ENCODE measurements at places on chromosomes 7 and 10.

DNA sequence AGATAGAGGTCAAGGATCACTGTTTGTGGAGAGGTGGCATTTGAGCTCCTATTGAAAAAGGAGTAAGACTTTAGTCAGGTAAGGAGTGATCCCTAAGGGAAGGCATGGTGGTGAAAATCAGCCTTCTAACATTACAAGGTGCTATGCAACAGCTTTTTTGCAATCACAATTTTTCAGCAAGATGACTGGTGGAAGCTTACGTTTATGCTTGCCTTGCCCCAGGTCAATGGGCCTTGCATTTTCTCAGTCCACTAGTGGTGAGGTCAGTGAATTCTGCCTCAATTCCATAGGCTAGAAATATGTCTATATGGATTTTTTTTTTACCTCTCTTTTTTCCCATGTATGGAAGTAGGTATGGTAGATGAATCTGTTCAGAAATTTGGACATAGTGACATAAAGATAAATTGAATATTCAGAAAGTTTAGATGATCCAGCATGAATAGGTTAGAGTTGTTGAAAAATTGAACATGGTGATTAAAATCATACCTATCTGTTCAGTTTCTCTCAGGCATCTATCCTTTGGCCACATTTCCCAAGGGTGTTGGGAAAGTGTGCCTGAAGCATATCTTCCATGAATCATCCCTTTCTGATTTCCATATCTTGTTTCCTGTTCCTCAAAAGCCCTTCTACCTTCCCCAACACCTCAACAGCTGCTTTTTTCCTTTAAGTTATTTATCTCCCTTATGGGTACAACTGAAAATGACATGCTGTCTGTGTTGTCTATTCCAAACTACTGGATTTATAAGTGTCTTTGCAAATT is 71.9 kb upstream of the PTPRZ1 start:
- no peak for DNase-seq

DNA sequence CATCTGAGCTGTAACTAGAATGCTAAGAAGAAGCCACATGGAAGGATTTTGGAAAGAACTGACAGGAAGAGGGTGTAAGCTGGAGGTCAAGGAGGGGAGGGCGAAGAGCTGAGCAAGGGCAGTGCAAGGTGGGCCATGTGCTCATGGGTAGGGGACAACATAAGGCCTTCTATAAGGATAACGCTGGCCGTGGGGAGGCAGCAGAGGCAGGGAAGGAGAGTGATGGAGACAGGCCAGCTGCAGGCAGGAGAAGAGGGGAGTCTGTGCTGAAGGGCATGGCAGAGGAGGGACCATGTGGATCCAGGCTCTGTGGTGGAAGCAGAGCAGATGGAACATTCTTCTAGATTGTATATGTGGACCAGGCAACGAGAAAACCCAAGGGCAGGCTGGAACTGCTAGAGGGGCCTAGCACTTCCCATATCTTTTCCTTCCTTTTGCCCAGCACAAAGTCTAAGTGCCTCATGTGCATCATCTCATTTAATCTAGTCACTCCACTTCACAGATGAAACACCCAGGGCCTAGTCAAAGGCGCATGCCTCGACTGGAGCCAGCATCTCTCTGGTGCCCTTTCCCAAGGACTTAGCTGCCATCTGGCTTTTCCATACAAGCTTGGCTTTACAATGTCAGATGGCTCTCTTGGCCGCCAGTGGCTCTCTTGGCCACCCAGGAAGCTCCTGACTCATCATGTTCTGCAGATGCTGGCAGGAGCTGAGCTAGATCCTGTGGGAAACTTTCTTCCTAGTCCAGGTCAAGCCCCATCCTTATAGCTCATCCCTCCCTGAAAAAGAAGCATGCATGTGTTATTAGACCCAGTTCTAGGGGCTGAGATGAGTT is 6.6 kb downstream of the LRRC18 start:
- DNase-seq: no peak

GRCh38 chr10:83252596-83252995 is 886.7 kb upstream of the GHITM start:
- DNase-seq: no peak

DNA sequence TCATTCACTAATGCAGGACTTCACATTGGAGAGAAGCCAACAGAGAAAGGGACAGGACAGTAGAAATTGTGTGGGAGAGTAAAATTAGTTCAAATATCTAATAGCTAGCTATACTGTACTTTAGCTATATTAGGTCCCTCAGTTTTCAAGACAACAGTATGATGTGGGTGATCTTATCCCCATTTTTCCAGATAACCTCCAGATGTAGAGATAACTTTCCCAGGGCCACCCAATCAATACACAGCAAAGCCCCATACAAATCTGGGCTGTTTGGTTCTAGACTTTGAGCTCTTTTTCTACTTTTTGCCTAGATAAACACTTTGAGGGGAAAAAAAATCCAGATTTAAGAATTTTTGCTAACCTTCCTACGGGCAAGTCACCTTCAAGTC is 482 bp upstream of the CLDN12 start:
- no peak for DNase-seq

- peak; percentile 48 for DNase-seq
Observed at GRCh38 chr7:66630531-66630930, 1.9 kb downstream of the KCTD7 start.

GRCh38 chr10:44978570-44979280 is at the start of gene DEPP1:
TSS of gene DEPP1 (minus strand) at chr10:44978809. CDS start at chr10:44978030, 779 bp downstream.
- peak; percentile 85 for DNase-seq

DNA sequence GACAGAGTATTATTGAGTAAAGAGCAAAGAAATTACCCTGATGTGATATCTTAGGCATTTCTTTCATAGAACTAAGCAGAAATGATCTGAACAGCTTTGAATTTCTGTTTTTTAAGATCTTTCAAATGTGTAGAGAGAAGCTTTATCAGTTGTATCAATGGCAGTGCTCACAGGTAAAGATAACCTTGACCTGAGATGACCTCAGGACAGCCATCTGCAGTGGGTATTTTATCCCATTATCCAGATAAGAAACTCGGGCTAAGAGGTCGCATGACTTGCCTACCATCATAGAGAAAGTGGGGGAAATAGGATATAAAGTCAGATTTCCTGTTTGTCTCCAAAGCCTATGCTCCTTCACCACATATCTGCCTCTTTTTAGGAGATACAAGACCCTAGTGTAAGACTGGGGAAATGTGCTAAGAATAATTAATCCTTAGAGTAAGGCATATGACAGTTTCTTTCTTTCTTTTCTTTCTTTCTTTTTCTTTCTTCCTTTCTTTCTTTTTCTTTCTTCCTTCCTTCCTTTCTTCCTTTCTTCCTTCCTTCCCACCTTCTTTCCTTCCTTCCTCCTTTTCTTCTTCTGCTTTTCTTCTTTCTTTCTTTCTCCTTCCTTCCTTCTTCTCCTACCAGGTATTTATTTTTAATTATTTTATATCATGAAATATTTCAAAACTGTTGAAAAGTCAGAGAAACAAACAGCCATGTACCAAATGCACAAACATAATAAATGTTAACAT is 10.9 kb downstream of the PLA2G12B start:
- no peak for DNase-seq

DNA sequence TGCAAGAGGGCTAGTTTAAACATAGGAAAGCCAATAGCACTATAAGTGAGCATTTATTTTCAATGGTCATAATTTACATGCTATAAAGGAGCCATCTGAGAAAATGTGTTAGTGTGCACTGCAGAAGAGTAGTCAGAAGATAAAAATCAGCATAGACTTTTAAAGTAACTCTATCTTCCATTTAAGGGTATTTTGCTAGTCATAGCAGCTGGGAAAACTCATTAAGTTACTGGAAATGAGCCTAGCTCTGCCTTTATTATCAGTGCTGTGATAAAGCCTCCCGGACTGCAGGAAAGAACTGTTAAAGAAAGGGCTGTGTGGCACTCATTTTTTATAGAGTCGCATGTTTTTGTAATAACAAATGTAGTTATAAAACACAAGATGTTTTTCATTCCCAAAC is 825.8 kb upstream of the POM121L12 start:
- no peak for DNase-seq

DNA sequence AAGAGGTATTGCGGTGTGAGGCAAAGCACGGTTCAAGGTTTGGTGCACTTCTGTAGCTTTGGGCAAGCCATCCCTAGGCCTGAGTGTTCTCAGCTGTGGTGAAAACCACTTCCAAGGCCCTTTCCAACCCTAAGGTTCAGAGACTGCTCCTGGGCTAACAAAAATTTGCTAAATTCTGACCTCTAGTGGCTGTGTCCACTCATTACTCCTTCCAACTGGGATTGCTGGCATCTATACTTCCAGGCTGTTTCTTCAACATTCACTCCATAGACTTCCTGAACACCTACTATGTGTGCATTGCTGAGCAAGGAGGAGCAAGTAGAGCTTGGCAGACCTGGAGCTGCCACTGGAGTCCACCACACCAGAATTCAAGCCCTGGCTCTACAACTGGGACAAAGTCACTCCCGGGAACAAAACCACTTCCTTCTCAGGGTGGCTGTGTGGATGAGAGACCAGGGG is 29.3 kb upstream of the SH3PXD2A start:
- DNase-seq: peak; percentile 68

- DNase-seq: no peak
Observed at GRCh38 chr7:49297958-49298357, 373.6 kb downstream of the CDC14C start.

DNA sequence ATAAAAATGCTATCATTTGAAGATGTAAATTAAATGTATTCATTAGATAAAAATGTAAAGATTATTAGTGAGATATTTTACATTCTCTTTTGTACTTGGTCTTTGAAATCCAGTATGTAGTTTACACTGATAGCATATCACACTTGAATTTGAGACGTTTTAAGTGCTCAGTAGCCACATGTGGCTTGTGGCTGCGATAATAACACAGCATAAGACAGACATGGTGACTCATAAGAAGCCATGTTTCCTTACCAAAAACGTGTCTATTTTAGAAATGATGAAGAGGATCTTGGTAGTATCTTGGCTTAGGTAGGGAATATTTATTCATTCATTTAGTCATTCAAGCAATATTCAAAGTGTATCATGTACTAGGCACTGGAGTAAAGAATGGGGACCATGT is 149.3 kb downstream of the POU6F2 start:
- no peak for DNase-seq

DNA sequence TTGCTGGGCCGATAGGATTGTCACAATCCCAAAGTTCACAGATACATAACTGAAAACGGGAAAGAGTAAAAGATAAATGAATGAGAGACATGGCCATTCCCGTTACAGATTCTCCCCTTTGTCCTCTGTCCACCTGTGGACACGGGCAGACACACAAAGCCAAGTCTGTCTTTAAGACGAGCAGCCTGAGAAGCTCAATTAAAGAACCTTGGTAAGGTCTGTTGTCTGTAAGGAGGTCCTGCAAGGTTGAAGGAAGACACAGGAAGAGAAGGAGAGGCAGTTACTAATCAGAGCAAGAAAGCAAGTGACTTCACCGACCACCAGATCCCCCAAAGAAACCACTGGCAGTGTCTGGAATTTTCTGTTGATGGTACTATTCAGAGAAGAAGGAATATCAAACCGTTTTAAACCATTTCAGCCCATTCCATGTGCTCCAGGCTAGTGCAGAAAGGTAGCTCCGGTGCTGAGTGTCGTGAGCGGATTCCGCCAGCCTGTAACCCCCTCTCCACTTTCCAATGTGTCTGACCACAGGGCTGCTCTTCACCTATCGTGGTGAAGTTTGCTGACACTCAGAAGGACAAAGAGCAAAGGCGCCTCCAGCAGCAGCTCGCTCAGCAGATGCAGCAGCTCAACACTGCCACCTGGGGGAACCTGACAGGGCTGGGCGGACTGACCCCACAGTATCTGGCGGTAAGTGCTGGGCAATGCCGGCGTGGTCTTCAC is 252.6 kb downstream of the CELF2 start:
- DNase-seq: peak; percentile 39

DNA sequence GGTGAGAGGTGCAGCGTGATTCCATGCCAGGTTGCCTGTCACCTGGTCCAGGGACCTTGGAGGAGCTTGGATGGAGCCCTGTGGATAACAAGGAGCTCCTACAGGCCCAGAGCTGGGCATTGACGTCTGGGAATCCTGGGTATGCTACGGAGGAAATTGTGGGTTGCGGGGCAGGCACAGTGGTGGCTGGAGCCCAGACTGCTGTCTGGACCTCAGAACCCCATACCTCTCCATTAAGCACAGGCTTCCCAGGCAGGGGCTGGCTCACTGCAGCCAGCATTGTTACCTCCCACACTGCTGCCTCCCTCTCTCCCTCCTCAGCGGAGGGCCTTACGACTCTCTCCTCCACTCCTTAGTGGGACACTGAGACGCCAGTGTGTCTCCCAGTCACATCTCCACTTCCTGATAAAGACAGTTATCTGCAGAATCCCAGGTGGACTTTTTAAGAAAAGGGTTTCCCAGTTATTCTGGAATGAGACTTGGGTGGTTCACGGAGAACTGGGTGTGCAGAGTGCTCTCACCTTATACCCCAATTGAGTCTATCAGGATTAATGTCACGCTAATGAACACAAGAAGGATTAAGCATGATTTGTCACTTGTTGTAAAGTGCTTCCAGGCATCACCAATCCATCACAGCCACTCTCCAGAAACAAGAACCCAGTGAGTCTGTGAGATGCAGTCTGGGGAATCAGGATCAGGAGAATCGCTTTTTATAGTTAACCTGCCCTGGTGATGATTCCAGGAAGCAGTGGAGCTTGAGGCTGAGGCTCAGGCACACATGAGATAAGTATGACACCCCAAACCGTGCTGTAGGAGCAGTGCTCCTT is 309.4 kb downstream of the RPS24 start:
- DNase-seq: no peak

DNA sequence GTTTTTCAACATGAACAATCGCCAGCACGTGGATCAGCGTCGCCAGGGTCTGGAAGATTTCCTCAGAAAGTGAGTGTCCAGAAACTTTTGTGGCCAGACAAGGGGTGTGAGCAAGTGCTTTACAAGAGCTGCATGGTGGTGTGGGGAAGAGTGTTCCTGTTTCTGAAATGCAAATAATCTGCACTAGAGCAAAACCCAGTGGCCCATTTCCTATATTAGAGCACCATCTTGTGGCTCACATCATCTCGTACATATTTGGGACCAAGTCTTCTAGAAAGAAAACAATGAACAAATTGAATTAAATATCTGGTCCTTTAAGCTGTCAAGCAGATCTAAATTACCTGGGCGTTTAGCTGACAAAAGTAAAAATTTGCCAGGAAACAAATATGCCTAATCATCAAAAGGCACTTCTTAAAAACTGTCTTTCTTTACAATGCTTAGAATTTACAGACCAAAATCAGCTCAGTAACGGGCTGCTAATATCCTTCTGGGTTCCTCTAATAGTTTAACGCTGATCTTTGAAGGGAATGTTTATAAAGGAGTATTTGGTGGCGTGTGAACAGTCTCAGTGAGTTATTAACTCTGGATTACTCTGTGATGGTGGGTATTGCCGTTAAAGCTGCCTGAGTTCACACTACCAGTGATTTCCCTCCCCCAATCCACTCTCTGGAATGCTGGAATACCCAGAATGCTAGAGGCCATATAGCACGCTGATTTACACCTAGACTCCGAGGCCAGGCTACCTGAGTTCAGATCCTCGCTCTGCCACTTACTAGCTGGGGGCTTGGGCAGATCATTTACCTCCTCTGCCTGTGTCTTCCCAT is 73.6 kb downstream of the SNX10 start:
- peak; percentile 91 for DNase-seq

GRCh38 chr10:6218692-6219493 is 16.2 kb downstream of the PFKFB3 start:
- no peak for DNase-seq

- no peak for DNase-seq
Observed at GRCh38 chr10:129472696-129473555, 5.9 kb downstream of the MGMT start.

- no peak for DNase-seq
Observed at GRCh38 chr7:151077705-151078232, 2.8 kb downstream of the FASTK start.

GRCh38 chr7:37208528-37208927 is 240.1 kb downstream of the ELMO1 start:
- peak; percentile 84 for DNase-seq

- DNase-seq: no peak
Observed at GRCh38 chr10:49446031-49446430, 50.1 kb upstream of the DRGX start.

GRCh38 chr7:137078781-137079180 is 210.3 kb downstream of the CHRM2 start:
- no peak for DNase-seq

Measured in suppressor macrophage (primary cell).